ENCODE measurements at places on chromosomes 2 and 18.

DNA sequence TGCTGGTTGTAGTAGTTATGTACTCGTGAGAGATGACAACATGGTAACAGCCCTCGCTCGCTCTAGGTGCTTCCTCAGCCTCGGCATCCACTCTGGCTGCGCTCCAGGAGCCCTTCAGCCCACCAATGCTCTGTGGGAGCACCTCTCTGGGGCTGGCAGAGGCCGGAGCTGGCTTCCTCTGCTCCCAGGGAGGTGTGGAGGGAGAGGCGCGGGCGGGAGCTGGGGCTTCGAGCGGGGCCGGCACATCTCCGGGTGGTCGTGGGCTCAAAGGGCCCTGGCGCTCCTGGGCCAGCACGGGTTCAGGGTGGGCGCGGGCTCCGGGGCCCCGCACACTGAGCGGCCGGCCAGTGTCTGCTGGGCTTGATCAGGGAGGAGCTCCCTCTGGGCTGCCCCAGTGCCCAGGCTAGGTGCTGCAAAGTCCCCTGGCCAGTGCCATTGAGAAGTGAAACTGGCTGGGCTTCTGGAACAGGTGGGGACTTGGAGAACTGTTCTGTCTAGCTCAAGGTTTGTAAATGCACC, 1012.1 kb downstream of the CNTNAP5 start:
- DNase-seq, result no peak

- no peak for DNase-seq
Measured at GRCh38 chr2:230358305-230358704, 31.3 kb downstream of the SP140L start.

DNA sequence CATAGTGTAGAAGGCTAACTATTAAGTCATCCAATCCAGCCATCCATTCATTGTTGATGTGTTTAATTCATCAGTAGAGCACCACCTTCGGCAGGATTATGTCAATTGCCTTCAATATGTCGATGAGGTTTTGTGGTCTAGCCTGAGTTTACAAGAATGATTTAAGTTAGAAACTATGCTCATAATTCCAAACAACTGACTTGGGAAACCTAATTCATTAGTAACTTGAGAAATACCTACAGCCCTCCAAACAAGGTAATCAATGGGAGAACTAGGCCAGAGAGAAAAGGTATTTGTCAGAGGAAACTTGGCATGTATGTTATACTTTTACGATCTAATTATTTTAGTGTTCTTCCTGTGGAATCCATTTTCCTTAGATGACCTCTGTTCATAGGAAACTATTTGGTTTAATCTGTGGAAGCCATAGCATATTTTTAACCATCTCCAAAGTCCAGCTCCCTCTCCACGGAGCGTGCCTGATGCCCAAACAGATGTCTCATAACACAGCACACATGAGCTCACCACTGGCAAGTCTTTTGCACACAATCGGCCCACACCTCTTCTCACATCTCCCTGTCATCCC, 148.5 kb downstream of the GFPT1 start:
- no peak for DNase-seq

DNA sequence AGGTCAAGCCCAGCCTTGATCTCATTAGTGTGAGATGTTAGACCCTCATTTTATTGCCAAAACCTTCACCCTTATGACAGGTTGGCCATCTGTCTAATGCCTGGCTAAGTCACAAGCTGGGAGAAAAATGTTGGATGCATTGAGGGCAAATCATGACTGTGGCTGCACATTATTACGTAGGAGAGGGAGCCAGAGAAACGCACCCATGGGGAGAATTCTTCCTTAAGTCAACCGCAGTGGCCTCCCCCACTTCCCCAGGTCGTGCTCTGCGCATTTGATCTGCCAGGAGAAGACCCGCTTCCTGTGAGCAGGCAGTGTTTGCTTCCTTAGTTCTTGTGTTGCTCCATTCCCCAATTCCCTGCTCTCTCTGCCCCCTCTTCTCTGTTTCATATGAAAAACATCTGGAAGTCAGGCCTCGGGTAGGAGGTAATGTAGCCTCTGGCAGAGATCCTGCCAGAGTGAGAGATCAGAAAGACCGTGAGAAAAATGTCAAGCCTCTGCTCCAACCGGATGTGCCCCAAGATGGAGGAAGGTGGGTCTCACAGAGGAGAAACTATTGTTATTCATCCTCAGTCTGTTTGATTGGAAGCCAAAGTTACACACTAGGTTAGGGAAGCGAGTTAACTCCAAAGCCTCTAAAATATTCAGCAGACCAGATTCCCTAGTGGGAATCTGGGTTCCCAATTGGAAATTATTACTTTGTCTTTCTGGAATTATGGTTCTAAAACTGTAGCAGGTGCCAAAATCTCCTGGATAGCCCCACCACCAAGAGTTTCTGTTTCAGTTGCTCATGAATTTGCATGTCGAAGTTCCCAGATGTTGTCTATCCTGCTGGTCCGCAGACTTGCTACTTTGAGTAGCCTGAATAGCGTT, 144.3 kb upstream of the PELI1 start:
- no peak for DNase-seq

DNA sequence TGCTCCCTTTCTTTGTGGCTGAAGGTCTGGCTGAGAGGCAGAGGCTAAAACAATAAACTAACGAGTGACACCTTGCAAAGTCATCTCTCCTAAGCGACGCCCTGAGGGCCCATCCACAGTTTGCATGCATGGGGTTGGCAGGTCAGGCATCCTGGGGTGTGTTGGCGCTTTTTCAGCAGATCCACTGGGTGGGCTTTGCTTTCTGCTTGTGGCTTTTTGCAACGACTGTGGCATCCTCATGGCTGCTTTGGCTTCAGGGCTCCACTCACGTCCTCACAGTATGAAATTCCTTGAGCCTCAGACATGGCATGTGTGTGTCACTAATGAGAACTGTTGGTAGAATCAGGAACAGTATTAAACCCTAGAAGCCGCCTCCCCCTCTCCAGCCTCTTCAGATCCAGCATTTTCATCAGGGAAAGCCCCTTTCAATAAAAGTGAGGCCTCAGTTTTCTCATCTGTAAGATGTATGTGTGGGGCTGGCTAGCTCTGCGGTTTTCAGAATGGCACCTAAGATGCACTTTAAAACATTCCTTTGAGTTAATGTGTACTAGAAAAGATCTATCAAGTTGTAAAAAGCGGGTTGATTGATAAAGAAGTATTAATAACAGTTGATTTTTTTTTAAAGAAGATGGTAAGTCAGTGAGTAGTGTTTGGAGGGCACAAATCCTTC, 72.5 kb downstream of the SH3BP4 start:
- no peak for DNase-seq

GRCh38 chr2:168192839-168193616, 54.4 kb downstream of the STK39 start:
- DNase-seq, result no peak

- DNase-seq, result no peak
Measured at GRCh38 chr2:186031229-186031628, 292.6 kb downstream of the FSIP2 start.

- no peak for DNase-seq
Measured at GRCh38 chr2:197813093-197813787, 8.8 kb downstream of the PLCL1 start.

DNA sequence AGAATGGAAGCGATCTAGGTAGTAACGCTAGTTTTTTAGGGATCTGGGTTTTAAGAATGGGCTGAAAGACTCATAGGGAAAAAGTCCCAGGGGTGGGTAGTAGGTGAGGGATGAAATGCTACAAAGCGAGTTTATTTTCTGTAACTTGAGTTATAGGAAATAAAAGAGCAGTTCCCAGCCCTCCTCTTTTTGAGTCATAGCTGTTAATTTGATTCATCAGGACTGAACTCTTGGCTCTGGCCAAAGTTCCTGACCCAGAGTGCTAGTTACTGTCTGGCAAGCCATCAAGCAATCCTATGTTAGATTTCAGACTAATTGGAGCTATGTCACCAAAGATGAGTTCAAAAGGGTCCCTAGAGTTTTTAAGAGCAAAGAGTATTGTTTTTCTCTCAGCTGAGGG, 17.4 kb upstream of the NOSTRIN start:
- DNase-seq, result no peak

- DNase-seq, result no peak
Measured at GRCh38 chr2:102489646-102490045, 16.6 kb downstream of the SLC9A4 start.

DNA sequence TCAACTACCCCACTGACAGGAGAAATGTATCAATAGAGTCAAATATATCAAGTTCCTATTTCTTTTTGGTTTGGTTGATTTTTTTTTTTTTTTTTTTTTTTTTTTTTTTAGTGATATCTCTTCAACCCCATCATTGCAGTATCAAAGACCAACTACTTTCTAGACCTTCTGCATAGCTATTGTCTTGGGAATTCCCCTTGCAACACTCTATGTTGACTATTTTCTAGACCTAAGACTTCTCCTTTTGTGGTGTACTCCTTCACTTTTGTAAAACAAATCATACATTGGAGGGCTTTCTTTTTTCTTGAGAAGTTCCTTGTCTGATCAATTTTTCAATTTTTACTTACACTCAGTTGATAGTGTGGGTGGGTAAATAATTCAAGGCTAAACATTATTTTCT, 46.5 kb upstream of the NR4A2 start:
- DNase-seq, result no peak

DNA sequence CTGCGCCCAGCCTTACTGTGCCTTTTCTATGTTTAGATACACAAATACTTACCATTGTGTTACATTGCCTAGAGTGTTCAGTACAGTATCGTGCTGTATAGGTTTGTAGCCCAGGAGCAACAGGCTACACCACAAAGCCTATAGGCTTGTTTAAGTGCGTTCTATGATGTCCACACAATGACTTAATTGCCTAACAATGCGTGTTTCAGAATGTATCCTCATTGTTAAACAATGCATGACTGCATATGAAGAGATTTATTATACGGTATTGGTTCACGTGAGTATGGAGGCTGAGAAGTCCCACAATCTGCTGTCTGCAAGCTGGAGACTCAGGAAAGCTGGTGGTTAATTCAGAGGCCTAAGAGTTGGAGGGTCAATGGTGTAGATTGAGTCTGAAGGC, 46.1 kb upstream of the MGAT4A start:
- DNase-seq, result no peak

GRCh38 chr18:32688821-32689220, 84.0 kb downstream of the KLHL14 start:
- no peak for DNase-seq

GRCh38 chr2:4416431-4416830, 713.1 kb downstream of the DCDC2C start:
- DNase-seq, result no peak

- no peak for DNase-seq
Measured at GRCh38 chr2:177229442-177230242, 17.0 kb downstream of the HNRNPA3 start.

GRCh38 chr2:230090967-230091366, 22.2 kb upstream of the SLC16A14 start:
- DNase-seq, result no peak

Data from NCI-H1930 (cell line).